ENCODE measurements at places on chromosomes 11 and 22.

GRCh38 chr22:42418811-42419242, 13.4 kb downstream of the NFAM1 start:
- DNase-seq = no peak

GRCh38 chr11:638631-639331, 1.7 kb downstream of the DRD4 start:
- DNase-seq = no peak

DNA sequence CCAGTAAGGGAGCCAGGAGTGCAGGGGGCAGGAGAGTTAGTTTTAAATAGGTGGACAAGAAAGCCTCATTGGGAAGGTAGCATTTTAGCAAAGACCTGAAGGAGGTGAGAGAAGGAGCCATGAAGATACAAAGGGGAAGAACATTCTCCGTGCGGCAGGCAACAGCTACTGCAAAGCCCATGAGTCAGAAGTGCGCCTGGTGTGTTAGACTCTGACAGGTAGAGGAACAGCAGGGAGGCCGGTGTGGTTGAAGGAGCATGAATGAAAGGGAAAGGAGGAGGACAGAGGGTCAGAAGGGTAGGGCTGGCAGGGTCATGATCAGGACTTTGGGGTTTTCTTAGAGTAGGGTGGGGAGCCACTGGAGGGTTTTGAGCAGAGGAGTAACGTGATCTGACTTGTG, 34.5 kb upstream of the PAMR1 start:
- no peak for DNase-seq

GRCh38 chr11:74770456-74770855, 21.8 kb downstream of the RNF169 start:
- DNase-seq = no peak

DNA sequence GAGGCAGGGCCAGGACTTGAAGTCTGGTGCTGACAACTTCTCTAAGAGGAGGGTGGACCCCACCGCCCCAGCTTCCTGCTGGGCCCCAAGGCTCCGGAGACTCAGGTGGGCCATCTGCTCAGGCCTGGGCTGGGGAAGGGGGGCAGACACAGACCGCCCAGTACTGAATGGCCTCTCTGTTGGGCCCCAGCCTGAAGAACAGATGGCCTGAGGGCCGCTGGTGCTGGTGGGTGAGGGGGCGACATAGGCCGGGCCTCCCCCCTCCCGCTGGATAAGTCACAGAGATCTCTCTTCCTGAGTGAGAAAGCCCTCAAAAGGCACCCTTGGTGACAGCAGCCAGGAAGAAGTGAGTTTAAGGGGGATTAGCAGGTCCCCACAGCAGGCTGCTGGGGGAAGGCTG, 12.5 kb upstream of the TP53I11 start:
- DNase-seq = no peak

- no peak for DNase-seq
Observed at GRCh38 chr22:20982563-20982882, 426 bp downstream of the LZTR1 start.

GRCh38 chr11:46659908-46660307, 40.5 kb downstream of the ARHGAP1 start:
- no peak for DNase-seq

DNA sequence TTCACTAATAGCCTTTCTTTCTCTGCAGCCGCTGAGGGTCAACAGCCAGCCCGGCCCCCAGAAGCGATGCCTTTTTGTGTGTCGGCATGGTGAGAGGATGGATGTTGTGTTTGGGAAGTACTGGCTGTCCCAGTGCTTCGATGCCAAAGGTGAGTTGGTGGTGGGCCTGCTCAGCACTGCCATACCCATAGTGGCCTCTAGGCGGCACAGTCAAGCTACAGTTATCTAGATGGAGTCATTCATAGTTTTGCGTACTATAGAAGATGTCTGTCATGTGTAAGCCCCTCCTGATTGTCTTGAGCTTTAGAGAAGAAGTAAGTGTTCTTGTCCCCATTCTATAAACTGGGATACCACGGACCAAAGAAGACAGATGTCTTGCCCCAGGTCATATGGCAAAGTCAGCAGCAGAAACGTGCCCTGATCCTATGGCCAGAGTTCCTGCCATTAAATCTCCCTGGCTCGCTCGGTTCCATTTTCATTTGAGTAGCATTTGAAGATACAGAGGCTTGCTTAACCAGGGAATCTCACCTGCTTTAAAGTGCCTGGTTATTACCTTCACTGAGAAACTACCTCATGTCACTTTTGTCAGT, 42.1 kb upstream of the CRTAM start:
- peak; percentile 80 for DNase-seq

GRCh38 chr11:122779047-122779629, 59.2 kb upstream of the CRTAM start:
- no peak for DNase-seq

GRCh38 chr11:120391854-120392253, 55.6 kb downstream of the ARHGEF12 start:
- no peak for DNase-seq

GRCh38 chr11:134724779-134725140, 312.7 kb upstream of the B3GAT1 start:
- DNase-seq = no peak

DNA sequence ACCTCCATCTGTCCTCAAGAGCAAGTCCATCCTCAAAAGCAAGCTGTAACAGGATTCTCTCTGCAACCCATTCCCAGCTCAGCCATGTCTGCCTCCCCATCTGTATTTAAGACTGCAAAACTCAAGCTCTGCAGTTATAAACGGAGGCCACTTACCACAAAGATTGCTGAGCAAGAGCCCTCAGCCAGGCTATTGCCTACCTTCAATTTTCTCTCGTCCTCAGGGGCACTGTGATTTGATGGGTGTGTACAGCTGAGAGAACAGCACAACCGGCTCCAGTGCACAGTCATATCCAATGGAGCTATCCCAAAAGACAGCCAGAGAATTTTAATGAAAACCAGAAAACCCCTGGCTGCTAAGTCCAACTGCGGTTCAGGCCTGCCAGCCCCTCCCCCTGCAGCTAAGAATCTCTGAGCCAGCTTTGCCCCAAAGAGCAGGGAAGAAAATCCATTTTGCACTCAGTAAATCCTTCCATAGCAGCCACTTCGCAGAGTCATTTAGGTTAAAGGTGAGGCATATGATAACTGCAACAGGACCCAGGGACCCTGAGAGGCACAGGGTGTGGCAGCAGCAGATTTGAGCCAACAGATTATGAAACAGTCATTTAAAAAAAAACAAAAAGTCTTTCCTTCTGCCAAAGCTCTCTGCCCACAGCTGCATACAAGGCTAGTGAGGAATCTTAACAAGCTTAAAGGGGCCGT, 37.6 kb downstream of the RAB30 start:
- DNase-seq = no peak

DNA sequence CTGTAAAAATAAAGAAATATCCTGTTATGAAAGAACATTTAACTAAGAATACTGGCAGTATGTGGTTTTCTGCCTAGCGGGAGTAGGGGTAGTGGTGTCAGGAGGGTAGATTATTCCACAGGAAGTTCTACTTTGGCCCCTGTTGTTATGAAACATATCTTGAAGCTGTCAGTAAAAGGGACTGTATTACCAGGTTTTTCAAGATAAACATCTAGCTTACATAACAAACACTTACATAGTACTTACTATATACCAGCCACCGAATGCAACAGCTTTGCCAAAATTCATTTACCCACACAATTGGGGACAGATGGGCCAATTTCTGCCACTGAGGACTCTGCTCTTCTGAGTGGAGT, 3.7 kb downstream of the TMEM123 start:
- no peak for DNase-seq

GRCh38 chr11:133522344-133522743, 10.0 kb downstream of the OPCML start:
- DNase-seq = no peak

DNA sequence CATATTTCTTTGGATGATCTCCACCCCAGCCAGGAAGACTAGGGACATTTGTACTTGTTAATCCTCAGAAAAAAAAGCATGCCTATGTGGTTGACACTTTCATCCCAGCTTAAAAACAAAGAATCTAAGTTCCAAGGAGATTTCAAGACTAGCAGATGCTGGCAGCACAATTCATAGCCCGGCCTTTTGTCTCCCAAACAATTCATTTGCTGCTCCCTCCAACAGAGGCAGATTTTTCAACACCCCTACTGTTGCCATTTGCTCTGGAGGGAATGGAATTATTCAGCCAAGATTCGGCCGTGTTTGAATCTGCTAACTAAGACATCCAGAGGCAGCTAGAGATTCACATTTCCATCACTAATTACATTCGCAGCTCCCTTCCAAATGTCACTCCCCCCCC, 15.3 kb downstream of the P2RX3 start:
- no peak for DNase-seq

GRCh38 chr11:69298267-69299022, 4.5 kb downstream of the MYEOV start:
- no peak for DNase-seq

- no peak for DNase-seq
Observed at GRCh38 chr11:97995874-97996273, 1024.9 kb upstream of the CNTN5 start.

- DNase-seq = no peak
Observed at GRCh38 chr11:59716051-59716450, 2.4 kb upstream of the OR10V1 start.

DNA sequence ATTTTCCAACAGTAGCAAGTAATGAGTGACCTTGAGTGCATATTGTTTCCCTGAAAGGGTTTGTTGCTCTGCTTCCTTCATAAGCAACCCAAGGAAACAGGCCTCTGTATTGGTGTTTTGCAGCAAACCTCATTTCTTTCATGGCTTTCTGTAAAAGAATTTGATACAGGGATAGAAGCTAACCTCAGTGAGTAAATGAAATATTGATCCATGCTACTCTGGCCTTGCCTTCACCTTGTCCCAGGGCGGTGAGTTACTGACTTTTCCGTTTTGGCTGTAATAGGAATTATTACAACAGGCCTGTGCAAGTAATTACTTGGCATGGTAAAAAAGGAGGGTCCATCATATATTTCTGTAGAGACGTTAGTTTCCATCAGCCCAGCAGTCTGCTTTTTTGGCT, 130.9 kb upstream of the MPPED2 start:
- no peak for DNase-seq

GRCh38 chr11:110198031-110198729, 98.2 kb downstream of the RDX start:
- DNase-seq = no peak

- no peak for DNase-seq
Observed at GRCh38 chr11:47616726-47617416, 22.7 kb upstream of the C1QTNF4 start.

GRCh38 chr11:69394869-69395246, 86.6 kb upstream of the LINC01488 start:
- DNase-seq = no peak

DNA sequence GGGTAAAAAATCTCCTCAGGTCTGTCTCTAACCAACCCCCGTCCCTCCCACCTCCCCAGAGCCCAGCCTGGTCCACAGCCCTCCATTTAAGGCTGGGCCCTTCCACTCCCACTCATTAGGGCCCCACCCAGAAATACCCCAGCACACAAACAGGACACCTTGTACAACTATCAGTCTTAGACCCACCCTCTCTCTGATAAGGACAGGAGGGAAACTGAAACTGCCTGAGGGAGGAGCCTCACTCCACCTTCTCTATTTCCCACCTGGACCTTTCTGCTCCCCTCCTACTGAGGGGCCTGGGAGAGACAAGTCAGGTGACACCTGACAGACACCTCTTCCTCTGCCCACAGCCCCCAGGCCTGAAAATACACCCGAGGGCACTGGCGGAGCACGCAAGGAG, 90.2 kb downstream of the PLEKHA7 start:
- no peak for DNase-seq

DNA sequence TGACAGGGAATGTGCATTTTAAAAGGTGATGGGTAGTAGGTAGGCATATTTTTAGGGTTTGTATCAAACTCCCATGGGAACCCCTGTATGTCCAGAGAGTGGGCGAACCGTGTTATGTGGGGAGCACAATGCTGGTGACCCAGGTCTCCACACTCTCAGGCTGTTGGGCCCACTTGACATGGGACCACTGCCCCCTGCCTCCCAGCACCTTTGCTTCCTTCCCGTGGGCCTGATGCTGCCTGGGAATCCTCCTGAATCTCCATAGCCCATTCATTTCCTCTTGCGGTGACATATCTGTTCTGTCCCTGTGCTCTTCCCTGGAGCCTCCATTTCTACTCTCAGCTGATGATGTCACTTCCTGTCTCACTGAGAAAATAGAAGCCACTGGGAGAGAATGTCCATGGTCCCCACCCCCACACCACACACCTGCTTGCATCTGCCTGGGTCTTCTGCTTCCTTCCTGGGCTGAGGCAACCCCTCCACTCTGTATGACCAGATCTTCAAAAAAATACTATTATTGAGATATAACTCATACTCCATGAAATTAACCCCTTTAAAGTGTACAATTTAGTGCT, 55.8 kb upstream of the THY1 start:
- no peak for DNase-seq

DNA sequence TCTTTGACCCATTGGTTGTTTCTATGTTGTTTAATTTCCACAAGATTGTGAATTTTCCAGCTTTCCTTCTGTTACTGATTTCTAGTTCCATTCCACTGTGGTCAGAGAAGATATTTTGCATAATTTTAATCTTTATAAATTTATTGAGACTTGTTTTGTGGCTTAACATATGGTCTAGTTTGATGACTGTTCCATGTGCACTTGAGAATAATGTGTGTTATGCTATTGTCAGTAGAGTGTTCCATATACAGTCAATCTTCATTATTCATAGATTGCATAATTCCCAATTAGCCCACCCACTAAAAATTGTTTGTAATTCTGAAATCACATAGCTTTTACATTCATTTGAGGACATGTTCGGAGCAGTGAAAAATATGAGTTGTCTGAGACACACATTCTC, 346.1 kb upstream of the DDI1 start:
- no peak for DNase-seq

GRCh38 chr11:25298450-25298849, 801.6 kb downstream of the LUZP2 start:
- no peak for DNase-seq

- DNase-seq = no peak
Observed at GRCh38 chr11:88629496-88629895, 292.0 kb upstream of the CTSC start.

DNA sequence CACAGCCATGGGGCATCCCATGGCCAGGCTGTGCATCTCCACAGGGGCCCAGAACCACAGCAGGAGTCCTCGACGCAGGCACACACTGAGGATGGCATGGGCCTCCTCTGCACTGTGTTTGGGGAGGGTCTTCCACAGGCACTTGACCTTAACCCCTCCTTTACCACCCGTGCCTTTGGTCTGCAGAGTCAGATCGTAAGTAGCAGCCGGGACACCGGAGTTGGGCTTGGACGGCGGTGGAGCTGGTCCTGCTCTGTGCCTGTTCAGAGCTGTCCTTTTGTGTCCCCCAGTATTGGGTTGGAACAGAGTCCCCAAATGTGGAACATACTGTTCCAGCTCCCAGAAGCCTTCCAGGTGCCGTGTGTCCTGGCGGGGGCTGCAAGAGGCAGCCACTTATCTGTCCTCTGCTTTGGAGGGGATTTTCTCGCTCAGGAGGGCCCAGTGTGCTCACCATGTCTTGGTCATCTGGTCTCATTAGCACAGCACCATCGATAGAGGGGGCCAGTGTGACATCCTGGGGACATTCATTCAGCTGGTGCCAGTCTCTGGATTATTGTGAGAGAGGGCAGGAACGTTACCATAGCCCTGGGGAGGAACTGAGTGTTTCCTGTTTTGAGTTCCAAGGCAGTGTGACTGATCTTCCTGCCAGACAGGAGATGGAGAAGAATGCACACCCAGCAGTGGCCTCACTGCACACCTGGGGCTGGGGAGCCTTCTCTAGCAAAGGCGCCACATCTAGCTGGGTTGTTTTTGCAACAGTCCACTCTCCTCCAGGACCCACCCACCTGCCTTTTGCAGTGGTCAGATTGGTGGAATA, 12.4 kb downstream of the CRELD2 start:
- peak; percentile 57 for DNase-seq
